ENCODE measurements at places on chromosomes 7 and 10.

DNA sequence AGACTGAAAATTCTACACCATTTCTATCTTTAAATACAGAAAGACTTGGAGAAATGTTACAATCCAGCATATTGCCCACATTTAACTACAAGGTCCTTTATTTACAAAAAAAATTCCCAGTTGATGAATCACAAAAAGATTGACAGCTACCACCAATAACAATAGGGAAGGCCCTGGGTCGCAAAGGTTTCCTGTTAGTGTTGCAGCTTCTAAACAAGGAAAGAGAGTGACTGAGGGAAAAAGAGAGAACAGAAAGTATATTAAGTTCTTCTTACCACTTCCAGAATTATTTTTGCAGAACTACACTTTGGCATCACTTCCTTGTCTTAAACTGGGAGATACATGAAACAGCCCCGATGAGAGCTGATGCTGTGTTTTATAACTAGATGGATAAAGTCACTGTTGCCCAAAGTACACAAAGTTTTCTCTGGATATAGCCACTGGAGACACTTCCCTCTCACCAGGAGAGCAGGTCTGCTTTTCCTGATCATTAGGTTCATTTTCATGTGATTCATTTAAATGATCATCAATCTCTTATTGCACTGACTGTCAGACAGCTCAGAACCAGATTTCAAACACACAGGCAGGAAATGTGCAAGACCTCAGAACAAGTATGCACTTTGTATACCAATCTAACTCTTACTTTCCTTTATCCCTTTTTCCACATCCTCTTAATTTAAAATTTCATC is 57.0 kb downstream of the SHTN1 start:
- peak; percentile 74 for DNase-seq

- no peak for DNase-seq
These were observed 277.4 kb downstream of the PARD3 start for GRCh38 chr10:34537629-34538231.

DNA sequence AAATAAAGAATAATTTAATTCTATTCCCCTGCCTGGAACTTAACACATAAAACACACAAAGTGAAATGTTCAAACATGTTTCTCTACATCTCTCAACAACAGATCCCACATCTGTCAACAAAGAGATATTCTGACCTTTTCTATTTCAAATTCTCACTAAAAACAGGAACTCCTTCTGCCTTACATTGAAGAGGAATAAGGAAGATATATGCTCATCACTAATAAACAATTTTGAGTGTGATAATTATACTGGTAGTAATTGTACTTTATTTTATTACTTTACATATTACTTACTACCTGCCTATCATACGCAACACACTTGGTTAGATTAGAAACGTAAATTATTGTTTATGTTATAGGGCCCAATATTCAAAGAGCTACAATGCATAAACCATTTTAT is 13.4 kb downstream of the AKR1C2 start:
- DNase-seq: no peak

DNA sequence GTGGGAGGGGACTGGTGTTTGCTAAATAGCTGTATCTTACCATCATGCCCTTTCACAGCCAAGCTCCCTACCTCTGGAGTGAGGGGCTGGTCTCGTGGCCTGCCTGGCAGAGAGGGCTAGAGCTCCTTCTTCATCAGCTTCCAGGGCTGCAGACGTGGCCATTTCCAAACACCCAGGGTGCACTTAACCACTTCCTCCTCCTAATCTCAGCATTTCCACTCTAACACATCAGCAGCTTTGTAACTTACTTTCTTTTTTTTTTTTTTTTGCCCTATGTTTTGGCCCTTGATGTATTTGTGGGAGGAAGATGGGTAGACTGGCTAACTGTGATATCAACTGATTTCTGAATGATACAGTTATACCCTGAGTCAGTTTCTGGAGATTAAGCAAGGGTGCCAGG is 27.4 kb downstream of the LRRC4 start:
- DNase-seq: no peak

DNA sequence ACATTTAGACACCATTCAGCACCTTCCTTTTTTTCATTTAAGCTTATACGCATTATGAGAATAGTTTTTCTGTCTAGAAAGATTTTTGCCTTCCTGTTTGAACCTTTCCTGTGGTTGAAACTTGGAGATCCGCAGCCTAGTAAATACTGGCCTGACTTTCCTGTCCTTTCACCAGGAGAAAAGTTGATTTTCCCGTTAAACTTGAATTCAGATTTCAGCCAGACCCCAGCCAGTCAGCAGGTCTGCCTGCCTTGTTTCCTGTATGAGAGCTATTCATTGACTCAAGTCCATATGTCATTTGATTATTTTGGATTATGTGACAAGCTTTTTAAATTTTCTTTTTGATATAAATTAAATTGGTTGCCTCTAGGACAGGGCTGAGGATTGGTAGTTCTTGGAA is 71.5 kb downstream of the EVX1 start:
- DNase-seq: peak; percentile 27

DNA sequence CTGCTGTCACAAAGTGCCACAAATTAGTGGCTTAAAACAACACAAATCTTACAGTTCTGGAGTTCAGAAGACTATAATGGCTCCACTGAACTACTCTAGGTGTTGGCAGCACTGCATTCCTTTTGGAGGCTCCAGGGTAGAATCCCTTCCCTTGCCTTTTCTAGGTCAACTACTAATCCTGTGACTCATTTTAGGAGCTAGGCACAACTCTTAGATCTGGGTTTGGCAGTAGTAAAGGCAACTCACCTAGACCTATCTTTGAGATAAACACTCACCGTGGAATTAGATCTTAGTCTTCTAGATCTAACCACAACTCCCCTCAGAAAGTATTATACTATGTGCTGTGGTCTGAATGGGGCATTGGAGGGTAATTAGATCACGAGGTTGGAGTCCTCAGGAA is 60.4 kb downstream of the ANKIB1 start:
- DNase-seq: no peak

- DNase-seq: no peak
These were observed 13.0 kb downstream of the AKR1D1 start for GRCh38 chr7:138089080-138089901.

DNA sequence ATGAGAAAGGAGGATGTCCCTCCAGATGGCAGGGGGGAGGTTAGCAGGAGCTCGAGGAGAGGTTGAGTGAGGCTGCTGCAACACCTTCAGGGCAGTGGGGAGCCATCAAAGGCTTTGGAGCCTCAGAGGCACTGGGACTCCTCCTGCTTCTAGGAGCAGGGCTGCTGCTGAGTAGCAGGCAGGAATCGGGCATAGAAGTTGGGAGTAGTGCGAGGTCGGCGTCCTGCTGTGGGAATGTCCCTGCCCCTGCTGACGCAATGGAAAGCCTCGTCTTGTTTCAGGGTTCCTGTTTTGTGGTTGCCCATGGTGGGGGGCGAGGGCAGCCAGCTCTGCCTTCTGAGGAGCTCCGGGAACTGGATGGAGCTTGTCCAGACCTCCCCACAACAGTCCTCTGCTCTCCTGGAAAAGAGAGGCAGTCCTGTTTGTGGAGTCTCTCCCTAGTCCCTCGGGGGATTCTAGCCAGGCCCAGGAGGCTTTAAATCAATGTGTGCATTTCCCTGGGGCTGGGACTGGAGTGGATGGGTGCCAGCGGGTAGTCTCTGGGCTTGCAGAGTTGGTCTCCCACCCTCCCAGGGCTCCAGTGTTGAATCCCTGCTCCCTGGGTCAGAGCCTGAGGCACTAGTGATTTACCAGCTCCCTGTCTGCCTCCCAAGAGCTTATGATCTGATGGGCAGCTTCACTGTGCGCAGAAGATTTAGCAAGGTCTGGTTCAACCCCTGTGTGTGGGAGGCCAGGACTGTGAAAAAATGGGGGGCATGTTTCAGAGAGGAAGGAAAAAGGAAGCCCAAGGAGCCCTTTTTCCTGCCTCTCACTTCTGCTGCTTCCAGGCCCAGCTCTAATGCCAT is 98.7 kb upstream of the PPIF start:
- DNase-seq: no peak

GRCh38 chr7:17044396-17044795 is 162.6 kb upstream of the AGR3 start:
- no peak for DNase-seq

- DNase-seq: peak; percentile 90
These were observed 35.1 kb downstream of the DNAJB12 start for GRCh38 chr10:72319416-72320254.

- no peak for DNase-seq
These were observed 66.6 kb downstream of the ADARB2 start for GRCh38 chr10:1670541-1671365.

- DNase-seq: no peak
These were observed 370.6 kb upstream of the IGFBP3 start for GRCh38 chr7:46291601-46292150.

DNA sequence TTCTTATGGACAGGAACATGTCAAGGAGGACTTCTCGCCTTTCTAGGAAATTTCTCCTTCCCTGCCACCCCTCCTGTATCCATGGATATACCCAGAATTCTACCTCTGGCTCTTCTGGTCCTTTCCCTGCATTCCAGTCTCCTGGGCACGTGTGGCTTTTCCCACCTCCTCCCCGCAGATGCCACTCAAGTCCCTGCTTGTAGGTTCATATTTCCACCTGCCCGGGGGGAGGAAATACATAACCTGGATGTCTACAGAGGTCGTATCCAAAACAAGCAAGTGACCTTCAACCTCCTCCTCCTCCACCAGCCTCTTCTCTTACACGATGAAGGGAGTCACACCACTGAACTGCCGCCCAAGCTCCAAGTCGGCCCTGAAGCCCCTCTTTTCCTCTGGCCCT is 20.7 kb downstream of the FGFR2 start:
- DNase-seq: no peak

DNA sequence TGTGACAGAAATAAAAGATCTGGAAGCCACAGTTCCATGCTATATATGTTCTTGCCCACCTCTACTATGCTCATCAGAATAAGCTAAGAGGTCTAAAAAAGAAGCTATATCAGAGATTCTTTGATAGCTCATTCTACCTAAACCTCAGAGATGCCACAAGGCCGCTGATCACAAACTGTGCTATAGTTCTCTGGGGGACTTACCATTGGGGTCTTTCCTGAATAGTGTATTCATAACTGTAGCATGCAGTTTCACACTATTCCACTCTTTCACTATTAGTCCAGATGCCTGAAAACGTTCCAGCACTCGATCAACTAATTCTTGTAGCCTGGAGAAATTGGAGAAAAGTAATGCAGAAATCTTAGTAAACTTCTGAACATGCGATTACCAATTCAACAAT is 44.5 kb upstream of the SPOCK2 start:
- DNase-seq: no peak

DNA sequence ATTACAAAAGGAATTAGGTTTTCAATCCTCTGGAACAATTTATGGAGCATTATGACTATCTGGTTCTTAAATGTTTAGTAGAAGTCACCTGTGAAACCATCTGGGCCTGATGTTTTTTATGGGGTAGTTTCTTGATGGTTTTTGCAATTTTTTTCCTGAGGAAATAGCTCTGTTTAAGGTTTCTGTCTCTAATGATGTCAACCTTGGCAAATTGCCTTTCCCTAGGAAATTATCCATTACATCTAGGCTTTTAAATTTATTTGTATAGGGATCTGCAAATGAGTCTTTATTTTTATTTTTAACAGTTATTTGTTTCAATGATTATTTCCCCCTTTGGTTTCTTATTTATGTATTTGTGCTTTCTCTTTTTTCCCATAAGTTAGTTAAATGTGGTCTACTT is 222.8 kb downstream of the GALNT17 start:
- DNase-seq: no peak

DNA sequence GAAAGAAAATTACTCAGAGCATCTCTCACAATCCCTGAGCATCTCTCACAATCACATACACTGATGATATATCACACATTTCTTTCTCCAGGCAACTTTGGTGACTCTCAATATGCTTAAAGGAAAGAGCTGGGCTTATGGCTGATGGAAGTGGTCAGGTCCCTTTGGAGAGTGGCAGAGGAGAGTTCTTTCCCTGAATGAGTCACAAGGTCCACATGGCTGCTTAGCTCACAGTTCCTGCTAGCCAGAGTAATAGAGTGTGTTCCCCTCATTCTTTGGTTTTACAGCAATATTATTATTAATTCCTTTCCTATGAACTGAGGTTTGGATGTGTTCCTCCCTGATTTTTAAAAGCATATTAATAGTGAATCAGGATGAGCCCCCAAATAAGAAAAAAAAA is 287.4 kb downstream of the C7orf25 start:
- DNase-seq: no peak

DNA sequence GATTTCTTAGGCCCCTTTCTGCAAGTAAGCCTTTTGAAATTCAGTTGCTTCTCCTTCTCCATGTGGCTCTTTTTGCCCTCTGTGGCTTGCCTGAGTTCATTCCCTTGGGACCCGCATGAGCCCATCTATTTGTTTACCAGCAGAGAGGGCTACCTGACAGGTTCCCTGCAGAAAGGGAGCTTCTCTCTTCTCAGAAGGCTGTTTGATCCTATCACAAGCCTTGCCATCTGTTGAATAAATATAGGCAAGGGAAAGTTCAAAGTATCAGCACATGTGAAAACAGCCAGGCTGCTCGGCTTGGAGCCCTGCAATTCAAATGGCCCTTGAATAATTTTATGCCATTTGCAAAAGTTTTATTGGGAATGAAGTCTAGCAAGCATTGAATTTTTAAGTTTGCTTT is 720.2 kb upstream of the FZD8 start:
- peak; percentile 8 for DNase-seq

GRCh38 chr10:119706521-119707278 is 19.1 kb upstream of the INPP5F start:
- peak; percentile 65 for DNase-seq

DNA sequence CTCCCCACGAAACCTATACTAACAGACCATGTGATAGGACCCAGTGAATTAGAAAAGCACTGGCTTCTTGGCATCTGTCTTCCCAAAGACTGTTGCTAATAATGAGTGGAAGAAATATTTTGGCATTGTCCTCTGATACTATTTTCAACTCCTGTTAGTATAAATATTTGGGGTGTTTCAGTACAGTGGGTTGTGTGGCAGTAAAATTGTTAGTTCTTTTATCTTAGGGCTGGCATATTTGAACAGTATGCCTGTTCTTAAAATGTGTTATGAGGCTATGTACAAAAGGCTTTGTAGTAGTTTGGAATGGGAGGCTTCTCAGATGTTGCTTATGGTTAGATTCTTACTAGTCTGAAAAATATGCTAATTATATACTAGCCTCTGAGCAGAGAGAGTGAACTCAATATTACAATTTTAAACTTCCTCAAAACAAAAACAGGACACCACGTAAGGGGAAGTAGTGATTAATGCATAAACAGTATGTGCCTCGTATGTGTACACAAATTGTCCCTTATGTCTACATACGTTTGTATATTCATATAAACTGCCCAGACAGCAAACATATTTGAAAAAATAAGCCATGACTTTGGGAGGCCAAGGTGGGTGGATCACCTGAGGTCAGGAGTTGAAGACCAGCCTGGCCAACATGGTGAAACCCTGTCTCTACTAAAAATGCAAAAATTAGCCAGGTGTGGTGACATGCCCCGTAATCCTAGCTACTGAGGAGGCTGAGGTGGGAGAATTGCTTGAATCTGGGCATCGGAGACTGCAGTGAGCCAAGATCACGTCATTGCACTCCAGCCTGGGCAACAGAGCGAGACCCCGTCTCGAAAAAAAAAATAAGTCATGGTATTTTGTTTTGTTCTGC is 115.4 kb downstream of the ARID5B start:
- DNase-seq: no peak

GRCh38 chr10:131722525-131723264 is 178.1 kb upstream of the PPP2R2D start:
- DNase-seq: no peak

All from GM23338 (cell line).